T follicular helper cell (primary cell): ENCODE measurements at places on chromosomes 11 and 22.

DNA sequence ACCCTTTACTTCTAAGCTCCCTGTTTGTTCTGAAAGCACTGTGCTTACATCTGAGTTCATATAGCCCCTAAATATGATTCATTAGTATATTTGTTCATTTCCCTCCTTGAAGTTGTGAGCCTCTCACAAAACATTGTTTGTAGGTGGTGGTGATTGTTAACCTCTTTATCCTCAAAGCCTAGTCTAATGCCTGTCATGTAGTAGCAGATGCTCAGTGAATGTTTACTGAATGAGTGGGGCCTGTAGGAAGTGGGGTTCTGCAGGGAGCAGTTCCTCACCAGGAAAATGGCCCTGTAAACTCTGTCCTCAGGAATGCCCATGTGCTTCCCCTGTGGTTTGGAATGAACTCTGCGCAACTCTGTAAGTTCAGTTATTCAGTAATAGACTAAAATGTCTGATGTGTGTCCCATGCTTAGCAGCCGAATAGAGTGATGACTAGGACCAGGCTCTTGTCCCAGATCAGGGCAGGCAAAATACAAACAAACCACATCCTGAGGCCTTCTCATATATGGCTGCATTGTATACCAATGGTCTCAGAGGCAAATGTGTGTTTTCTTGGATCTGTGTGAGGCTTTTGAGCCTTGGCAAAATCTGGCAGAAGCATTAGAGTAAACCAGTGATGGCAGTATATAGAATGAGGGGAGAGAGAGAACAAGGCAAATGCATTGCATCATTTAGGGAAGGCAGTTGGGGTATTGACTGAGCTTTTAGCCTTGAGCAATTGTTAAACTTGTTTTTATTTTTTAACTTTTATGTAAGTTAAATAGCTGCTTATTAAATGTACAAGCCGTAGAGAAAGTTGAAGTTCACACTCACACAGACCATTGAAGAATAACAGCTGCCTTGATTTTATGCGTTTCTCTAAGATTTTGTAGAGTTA lies 91.4 kb upstream of the BIRC3 start:
- DNase-seq, result no peak

GRCh38 chr11:95327273-95327948 lies 96.4 kb upstream of the SESN3 start:
- DNase-seq, result no peak

- DNase-seq, result no peak
Measured at GRCh38 chr11:61691380-61692156, 11.4 kb downstream of the DAGLA start.

- DNase-seq, result no peak
Measured at GRCh38 chr11:17812865-17813187, 78.2 kb downstream of the KCNC1 start.

DNA sequence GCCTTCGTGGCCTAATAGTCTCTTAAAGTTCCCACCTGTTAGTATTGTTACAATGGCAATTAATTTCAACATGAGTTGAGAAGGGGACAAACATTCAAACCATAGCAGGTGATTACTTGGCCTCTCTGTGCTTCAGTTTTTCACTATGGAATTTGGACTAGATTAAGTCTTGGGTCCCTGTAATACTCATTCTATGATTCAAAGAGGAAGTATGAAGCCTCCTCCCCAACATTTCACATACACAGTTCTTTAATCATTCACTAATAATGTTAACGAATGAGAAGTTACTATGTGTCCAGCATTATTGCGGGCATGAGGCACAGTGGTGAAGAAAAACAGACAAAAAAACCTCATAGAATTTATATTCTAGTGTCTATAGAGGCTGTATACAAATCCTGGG lies 19.9 kb upstream of the USP47 start:
- no peak for DNase-seq

DNA sequence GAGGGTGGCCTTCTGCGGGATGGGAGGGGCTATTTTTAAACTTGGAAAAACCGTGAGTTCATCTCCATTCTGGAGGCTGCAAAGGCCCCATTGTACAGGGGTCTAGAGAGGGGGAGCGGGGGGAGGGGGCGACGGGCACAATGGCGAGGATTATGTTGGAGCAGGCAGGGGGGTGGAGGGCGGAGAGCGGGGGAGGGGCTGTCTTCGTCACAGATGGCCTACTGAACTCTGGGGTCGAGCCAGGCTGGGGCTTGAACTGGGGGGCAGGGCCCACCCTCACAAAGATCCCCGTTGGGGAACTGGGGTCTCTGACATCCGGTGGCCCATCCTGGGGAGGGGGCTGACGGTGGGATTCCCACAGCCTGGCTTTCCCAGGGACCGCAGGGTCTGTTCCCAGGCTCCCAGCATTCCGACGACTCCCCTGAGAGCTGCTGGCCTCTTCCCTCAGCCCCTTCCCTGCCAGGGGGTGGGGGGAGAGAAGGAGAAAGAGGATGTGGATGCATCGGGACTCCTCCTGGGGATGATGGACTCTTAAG lies 3.4 kb upstream of the MCAM start:
- DNase-seq, result no peak

GRCh38 chr22:22394591-22394990 lies 114.0 kb downstream of the ZNF280B start:
- no peak for DNase-seq

DNA sequence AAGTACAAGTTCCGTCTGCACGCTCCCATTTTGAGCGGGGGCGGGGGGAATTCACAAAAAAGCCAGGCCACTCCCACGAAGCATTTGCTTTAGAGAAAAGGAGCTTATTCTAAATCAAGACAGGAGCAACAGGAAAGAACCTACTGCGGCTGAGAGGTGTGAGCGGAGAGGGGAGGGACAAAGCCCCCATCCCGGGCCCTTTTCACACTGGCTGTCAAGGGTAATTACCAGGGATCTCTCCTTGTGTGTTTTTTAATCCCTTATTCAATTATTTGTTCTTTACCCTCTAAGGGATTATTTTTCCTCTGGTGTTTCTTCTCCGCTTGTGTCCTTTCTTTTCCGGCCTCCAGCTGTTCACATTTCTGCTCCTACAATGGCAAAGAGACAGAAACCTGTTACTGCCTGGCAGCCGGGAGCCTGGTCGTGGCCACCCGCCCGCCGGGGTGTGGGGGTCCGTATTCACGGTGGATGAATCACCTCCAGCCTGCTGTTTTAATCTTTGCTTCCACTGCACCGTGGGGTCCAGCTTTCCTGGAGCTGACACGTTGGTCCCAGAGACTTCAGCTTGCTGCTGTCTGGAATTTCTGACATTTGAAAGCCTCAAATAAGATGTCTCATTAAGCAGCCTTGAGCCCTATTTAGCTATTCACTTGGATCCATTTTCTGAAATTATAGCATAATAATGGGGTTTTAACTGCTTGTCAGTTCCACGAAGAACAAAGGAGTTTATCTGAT lies 61.4 kb upstream of the FADD start:
- DNase-seq, result no peak

DNA sequence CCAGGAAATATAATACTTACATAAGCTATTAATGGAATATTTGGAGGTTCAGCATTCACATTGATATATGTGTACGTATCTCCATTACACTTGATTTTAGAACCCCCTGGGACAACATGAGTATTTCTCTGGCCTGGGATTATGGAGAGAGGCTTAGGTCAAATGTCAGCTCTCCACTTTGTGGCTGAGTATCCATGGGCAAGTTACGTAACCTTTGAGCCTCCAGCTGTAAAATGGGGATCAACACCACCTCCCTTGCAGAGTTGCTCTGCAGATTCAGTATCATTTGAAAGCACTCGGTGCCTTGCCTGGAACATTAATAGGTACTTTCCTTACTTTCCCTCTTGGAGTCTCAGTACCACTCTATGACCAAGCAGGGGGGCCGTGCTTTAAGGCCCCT lies 33.2 kb downstream of the C22orf31 start:
- no peak for DNase-seq

DNA sequence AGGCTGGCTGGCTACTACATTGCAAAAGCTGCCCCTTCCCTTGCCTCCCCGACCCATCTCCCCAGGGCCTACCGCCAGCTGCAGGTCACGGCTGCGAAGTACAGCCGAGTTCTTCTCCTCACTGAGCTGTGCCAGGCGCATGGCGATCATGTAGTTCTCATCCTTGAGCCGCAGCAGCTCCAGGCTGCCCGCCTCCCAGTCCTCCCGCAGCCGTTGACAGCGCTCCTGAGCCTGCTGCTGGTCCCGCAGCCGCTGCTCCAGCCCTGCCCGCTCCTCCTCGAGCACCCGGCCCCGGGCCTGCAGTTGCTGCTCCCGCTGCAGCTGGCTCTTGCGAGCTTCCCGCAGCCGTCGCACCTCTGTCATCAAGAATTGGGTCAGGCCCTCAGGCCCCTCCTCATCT lies 3.3 kb downstream of the CARD10 start:
- no peak for DNase-seq

- no peak for DNase-seq
Measured at GRCh38 chr11:1341928-1342524, 32.6 kb upstream of the TOLLIP start.

GRCh38 chr22:25139062-25139461 lies 60.6 kb upstream of the CRYBB3 start:
- no peak for DNase-seq

GRCh38 chr22:27046086-27046485 lies 388.7 kb downstream of the MIAT start:
- DNase-seq, result no peak

DNA sequence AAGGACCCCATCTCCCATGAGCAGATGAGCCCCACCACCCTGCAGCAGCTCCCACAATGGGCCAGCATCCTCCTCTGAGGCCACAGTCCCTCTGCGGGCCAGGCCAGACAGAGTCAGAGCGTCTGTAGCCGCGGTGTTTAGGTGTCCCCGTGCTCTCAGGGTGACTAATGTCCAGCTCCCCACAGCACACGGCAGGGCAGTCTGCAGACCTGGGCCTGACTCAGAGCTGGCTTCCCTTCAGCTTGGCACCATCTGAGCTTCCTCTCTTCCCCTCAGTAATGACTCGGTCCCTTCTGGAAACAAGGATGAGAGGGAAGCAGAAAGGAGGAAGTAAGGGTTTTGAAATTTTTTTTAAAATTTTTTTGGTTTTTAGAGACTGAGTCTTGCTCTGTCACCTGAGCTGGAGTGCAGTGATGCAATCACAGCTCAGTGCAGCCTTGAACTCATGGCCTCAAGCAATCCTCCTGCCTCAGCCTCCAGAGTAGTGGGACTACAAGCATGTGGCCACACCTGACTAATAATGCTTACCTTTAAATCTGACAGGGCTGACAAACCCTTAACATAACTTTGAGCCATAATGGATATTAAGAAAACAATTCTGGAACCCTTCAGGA lies 28.5 kb downstream of the LRRC74B start:
- no peak for DNase-seq

DNA sequence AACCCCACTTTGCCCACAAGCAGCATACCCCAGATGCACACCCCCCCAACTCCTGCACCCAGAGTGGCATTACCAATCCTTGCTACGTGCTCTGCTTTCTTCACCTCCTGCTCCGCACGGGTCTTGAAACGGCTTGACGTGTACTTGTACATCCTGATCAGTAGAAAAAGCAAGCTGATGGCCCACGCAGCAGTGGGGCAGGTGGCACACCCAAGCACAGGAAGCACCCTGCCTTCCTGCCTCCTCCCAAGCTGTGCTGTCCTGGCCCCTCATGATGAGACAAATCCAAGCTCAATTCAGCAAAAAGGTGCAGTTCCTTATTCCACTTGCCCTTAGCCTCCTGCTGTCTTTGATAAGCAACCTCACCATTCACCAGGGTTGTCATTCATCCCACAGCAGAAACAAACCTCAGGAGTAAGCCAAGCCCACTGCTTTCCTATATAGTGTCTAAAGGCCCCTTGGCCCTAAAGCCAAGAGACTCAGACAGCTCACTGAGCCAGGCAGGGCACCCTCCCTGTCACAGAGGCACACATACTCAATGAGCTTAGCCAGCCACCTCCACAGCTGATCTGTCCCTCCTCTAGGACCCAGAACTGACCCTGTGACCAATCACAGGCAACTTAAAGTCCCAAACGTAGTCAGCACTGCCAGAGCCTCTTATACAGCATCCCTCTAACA lies 27.8 kb downstream of the MORC2 start:
- peak; percentile 22 for DNase-seq

GRCh38 chr11:2575591-2576051 lies 124.2 kb downstream of the KCNQ1OT1 start:
- DNase-seq, result no peak

GRCh38 chr11:92790366-92790765 lies 179.1 kb upstream of the MTNR1B start:
- DNase-seq, result no peak

DNA sequence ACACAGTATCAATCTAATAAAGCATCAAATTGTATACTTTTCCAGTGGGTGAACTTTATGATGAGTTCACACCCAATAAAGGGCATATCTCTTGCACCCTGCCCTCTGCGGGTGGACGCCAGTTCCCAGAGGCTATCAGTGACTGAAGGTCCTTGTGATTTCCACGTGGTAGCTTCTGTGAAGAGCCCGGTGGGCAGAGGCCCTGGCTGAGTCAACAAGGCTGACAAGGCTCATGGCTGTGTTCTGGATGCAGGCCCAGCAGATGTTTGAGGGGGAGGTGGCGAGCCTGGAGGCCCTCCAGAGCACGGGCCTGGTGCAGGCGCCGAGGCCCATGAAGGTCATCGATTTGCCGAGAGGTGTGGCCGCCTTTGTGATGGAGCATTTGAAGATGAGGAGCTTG lies 71.4 kb downstream of the PIWIL3 start:
- no peak for DNase-seq

GRCh38 chr22:45684169-45684568 lies 12.5 kb downstream of the ATXN10 start:
- no peak for DNase-seq

DNA sequence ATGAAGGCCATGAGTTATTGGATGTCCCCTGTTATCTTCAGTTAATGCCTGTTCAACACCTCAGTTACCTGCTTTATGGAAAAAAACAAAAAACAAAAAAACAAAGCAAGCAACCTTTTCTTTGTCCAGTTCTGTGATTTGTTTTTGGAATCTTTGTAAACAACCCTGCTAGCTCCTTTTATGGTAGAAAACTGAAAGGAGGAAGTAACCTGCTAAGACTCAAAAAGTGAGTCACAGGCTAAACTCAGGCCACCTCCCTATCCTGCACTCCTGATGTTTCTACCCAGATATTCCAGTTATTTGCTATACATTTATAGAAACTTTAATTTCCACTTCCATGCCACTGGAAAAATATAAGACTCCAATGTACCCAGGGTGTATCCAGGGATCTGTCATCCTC lies 20.6 kb upstream of the TLCD5 start:
- DNase-seq, result no peak

GRCh38 chr11:83057721-83058120 lies 14.0 kb downstream of the RAB30 start:
- DNase-seq, result no peak

- no peak for DNase-seq
Measured at GRCh38 chr22:24736526-24737053, 37.9 kb downstream of the PIWIL3 start.

GRCh38 chr22:36981247-36981775 lies 37.9 kb downstream of the TST start:
- no peak for DNase-seq

DNA sequence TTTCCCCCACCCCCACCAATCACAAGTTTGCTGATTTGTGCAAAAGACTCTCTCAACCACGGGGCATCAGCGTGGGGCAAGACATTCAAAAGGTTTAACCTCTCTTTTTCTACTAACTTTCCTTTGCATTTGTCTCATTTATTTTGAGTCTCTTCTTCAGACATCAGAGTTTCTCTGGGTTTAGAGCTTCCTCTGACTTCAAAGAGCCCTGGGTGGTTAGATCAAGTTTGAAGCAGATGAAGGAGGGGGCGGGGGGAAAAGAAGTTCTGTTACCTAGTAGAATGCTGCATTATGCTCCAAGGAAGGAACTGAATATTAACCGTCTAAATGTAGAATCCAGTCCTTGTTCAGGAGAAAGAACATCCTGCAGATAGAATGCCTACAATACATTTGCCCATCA lies 24.5 kb downstream of the GAS2 start:
- no peak for DNase-seq
